Peyer's patch (tissue), 4 donors: ENCODE measurements at places on chromosomes 5 and 9. TPM values are rescaled to one million over a fixed set of nuclear protein-coding genes. Genes with fewer than 3 reads are reported as not detected.

- H3K36me3 ChIP-seq = no peaks in the 10 kb centered on the region
- H3K27ac ChIP-seq = no peak overlapping the region
- no peaks in the 10 kb centered on the region for H3K27me3 ChIP-seq
- no peak for DNase-seq
Observed at GRCh38 chr5:175711031-175711430, 53.2 kb downstream of the HRH2 start.

DNA sequence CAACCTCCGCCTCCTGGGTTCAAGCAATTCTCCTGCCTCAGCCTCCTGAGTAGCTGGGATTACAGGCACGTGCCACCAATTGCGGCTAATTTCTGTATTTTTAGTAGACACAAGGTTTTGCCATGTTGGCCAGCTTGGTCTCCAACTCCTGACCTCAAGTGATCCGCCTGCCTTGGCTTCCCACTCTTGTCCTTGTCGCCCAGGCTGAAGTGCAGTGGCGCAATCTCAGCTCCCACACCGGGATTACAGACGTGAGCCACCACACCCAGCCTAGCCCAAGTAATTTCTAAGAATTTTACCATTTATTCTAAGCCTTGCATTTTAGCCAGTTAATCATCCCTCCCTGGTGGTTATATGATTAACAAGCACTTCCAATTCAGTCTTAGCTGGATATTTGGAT, 11.0 kb downstream of the NAIP start:
- H3K36me3 ChIP-seq = no peaks in the 10 kb centered on the region
- H3K4me1 ChIP-seq = no peaks in the 10 kb centered on the region

DNA sequence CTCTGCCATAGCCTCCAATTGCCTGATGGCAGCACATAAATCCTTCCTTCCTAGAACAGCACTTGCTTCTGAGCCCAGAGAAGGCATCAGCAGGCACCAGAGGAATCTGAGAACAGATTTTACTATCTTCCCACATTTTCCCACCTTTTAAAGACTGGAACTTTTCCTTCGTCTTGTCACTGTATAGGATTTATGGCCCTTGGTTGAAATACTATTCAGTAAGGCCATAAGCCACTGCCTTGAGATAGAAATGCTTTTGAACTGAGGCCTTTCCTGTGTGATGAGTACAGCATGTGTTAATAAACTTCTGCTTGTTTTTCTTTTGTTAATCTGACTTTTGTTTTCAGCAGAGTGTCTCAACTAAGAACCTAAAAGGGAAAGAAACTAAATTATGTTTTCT, 84.3 kb downstream of the MRPS27 start:
- no peaks in the 10 kb centered on the region for H3K36me3 ChIP-seq
- DNase-seq = no peak
- no peak overlapping the region for H3K27ac ChIP-seq
- no peaks in the 10 kb centered on the region for H3K27me3 ChIP-seq
- no peak overlapping the region for H3K4me3 ChIP-seq

DNA sequence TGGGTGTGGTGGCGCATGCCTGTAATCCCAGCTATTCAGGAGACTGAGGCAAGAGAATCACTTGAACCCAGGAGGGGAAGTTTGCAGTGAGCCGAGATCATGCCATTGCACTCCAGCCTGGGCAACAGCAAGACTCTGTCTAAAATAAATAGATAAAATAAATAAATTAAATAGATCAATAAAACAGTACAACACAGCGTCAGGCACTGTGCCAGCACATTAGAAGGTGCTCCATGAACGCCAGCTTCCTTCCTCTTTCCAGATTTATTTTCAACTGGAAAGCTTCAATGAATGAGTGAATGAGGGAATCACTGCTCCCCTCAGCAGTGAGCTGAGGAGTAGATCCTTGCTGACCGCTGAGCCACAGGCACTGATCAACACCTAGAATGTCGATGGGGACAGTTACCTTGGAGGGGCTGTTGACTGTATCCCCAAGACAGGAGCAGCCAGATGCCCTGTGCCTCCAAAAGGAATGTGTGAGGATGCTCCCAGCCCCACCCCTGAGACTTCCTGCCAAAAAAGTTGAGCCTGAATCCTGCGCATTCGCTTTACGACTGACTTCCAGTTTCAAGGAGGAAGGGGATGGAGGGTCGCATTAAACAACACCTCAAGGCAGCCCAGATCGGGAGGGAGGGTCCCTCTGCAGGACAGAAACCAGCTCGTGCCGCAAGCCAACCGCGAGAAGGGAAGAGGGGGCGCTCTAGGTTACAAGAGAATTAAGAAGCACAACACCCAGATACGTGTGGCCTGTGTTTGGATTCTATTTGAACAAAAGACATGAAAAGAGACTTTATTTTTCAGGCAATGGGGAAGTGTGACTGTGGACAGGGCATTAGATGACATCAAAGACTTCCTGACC, 54.0 kb upstream of the CNOT6 start:
- no peaks in the 10 kb centered on the region for H3K27me3 ChIP-seq
- no peaks in the 10 kb centered on the region for H3K4me1 ChIP-seq
- H3K4me3 ChIP-seq = no peak overlapping the region

DNA sequence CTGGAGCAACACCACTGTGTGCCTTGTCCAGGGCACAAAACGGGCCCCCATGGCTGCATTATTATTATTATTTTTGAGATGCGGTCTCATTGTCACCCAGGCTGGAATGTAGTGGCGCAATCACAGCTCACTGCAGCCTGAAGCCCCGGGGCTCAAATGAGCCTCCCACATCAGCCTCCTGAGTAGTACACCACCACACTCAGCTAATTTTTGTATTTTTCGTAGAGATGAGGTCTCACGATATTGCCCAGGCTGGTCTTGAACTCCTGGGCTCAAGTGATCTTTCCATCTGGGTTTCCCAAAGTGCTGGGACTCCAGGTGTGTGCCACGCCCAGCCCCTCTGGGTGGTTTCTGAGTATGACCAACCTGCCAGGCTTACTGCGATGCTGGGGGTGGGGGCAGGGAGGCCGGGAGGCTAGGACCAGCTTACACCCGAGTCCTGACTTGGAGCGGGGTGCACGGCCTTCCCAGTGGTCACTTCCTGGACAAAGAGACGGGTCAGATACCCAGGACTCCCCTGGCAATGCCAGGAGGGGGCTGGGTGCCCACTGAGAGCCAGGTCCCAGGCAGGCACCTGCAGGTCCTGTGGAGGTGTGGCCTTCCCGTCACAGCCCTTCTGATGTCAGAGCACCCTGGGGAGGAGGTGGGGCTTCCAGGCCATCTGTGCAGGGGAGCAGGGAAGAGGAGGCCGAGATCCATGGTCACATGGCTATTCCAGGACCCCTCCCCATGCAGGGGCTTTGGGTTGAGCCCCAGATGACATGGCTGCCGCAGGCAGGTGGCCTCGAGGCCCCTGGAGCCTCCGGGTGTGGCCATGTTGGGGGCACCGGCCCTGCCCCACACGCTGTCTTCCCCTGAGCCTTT, 8.3 kb upstream of the NRARP start:
- H3K27me3 ChIP-seq = no peaks in the 10 kb centered on the region
- H3K36me3 ChIP-seq = no peaks in the 10 kb centered on the region
- H3K27ac ChIP-seq = peak overlapping the region; percentile 70

- no peaks in the 10 kb centered on the region for H3K36me3 ChIP-seq
- no peak for DNase-seq
- no peaks in the 10 kb centered on the region for H3K27me3 ChIP-seq
- no peak within 1 kb of the TSS for H3K4me3 ChIP-seq
- no peak within 1 kb of the TSS for H3K27ac ChIP-seq
- H3K4me1 ChIP-seq = no peaks in the 10 kb centered on the region
Observed at GRCh38 chr9:136303825-136304416, at the start of gene CCDC187. TSS of gene CCDC187 (minus strand) at chr9:136304094. CDS start at chr9:136303830, 264 bp downstream.

TOR4A gene
- 38.5 TPM for total RNA-seq

KIF12 gene
- total RNA-seq = 85.3 TPM

PCDHGA12 gene
- 12.4 TPM for total RNA-seq

PCDHGC3 gene
- 29.7 TPM for total RNA-seq
